ENCODE measurements at places on chromosomes 7 and 10.

- DNase-seq: no peak
These were observed 305.3 kb upstream of the NFE2L3 start for GRCh38 chr7:25846722-25847121.

- DNase-seq: peak; percentile 5
These were observed 715 bp upstream of the PANK1 start for GRCh38 chr10:89645742-89646172.

DNA sequence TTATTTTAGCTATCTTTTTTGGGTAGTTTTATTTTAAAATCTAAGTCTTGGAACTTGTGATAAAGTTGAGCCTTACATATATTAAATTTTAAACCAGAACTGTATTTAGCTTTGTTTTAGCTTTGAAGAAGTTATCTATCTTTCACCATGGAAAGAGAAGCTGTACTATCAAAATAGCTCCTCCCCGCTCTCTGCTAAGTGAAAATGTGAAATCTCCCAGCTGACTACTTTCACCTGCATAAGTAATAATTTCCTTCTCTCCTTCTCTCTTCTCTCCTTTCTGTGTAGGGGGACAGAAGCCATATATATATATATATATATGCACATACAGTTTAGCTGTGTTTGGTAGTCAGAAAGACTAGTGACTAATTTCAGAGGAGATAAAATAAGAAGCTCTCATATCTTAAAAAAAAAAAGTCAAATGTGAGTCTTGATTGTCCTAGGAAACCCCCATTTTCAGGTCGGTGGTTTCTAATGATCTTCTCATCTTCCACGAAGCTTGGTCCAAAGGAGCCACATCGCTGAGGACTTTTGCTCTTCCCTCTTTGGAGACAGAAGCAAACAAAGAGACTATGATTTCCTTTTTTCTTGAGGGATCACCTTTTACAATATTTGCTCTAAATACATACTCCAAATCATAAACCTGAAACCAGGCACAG, 30.6 kb upstream of the GDI2 start:
- DNase-seq: no peak

- DNase-seq: no peak
These were observed 40.1 kb downstream of the ZNF467 start for GRCh38 chr7:149733131-149733923.

- no peak for DNase-seq
These were observed 1.2 kb upstream of the TMEM243 start for GRCh38 chr7:87220734-87221215.

DNA sequence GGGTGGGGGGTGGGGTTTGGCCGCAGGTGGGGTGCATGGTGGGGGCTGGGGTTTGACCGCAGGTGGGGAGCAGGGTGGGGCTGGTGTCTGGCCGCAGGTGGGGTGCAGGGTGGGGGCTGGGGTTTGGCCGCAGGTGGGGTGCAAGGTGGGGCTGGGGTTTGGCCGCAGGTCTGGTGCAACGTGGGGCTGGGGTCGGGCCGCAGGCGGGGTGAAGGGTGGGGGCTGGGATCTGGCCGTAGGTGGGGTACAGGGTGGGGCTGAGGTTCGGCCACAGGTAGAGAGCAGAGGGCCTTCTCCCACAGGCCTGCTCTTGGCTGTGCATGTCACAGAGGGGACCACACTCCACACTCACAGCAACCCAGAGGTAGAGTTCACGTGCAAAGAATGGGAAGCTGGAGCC, 586.6 kb downstream of the PTPRN2 start:
- no peak for DNase-seq

- DNase-seq: no peak
These were observed 824.6 kb upstream of the IGFBP3 start for GRCh38 chr7:46745707-46746090.

GRCh38 chr7:17311952-17312351, 13.5 kb downstream of the AHR start:
- no peak for DNase-seq

- DNase-seq: no peak
These were observed 76.2 kb upstream of the NMT2 start for GRCh38 chr10:15244635-15245197.

DNA sequence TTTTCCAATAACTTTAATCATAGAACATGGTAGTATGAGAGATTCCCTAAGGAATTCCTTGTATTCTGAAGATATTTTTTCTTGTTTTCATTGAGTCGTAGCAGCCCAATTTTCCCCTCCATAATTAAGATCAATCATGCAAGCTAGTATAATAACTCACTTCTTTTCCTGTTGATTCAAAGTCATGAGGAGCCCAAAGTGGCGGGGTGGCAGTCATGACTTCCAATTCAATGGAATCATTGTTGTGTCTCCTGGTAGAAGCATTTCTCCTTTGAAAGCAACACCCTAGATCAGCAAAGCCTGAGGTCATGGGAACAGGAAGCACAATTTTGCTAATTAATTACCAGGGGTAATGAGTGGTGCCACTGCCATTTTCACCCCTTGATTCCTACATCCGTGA, 77.6 kb upstream of the MAGI2 start:
- DNase-seq: no peak
